Natural killer cell (primary cell): ENCODE measurements at places on chromosomes 16 and 17.

- DNase-seq = no peak
These were observed 124.9 kb downstream of the CYLD start for GRCh38 chr16:50866806-50867205.

- no peak for DNase-seq
These were observed 45.1 kb upstream of the ZC3H18 start for GRCh38 chr16:88524973-88525662.

GRCh38 chr16:75116081-75116910, at the start of gene LDHD:
LDHD (minus strand) TSS chr16:75116780; CDS start chr16:75116720, 60 bp downstream.
- DNase-seq = peak; percentile 22

GRCh38 chr17:74520016-74520434, 11.2 kb downstream of the CD300LB start:
- DNase-seq = no peak

DNA sequence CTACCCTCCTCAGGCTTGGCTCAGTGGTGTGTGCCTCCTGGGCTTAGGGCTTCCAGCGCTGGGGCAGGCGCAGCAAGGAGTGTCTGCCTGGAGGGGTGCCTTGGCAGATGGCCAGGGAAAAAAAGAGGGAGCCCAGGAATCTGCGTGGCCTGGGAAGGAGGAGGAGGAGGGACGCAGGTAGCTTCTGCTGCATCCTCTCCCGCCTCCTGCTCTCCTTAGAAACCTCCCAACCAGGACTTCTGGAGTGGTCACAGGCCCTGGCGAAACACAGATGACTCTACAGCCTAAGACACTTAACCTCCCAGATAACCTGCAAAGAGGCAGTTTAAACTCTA, 7.3 kb upstream of the BCAR1 start:
- no peak for DNase-seq

- DNase-seq = no peak
These were observed 157.0 kb downstream of the CCDC182 start for GRCh38 chr17:57588086-57588485.

GRCh38 chr16:15575293-15576049, 67.5 kb downstream of the MARF1 start:
- DNase-seq = no peak

DNA sequence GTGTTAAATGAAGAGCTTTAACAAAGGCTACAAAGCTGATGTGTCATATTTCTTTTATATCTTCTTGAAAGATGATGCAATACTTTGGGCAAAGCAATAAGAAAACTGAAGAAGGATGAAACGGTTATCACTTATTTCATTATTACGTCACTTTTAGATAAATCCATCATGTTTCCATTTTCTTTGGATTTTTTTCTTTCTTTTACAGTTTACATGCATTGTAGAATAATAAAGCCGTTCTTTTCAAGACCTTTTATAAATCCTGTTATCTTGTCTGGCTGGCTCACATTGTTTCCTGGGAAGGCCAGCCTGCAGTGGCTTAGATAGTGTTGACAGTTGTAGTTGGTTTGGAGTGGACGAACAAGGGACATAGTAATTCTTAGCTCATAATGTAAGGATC, 28.9 kb downstream of the TANC2 start:
- DNase-seq = no peak

GRCh38 chr17:45224671-45225050, 3.0 kb downstream of the FMNL1 start:
- DNase-seq = peak; percentile 65

GRCh38 chr17:29091606-29092289, 48.8 kb downstream of the PIPOX start:
- no peak for DNase-seq

GRCh38 chr17:78133971-78134898, 3.7 kb downstream of the TMC8 start:
- peak; percentile 70 for DNase-seq

GRCh38 chr16:946048-946395, 24.8 kb downstream of the LMF1 start:
- DNase-seq = no peak

DNA sequence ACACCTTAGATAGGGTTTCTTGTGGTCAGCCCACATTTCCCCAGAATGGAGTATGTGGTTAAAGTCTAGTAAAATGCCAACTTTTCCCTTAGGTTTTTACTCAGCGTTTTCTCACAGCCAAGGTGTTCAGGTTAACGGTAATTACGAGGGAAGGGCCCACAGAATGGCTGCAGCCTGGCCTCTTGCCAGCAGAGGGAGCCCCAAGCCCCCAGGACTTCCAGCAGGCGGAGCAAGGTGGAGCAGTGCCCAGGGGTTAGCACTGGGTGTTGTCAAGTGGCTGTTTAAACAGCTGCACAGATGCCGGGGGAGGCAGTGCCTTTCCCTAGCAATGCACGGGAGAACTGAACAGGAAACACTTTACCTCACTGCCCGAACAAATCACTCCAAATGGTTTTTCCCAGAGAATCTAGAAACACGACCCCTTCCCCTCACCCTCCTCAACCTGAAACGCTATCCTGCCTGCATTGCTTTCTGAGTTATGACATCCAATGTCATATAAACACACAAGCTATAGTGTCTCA, 6.6 kb downstream of the PHB1 start:
- DNase-seq = peak; percentile 90

DNA sequence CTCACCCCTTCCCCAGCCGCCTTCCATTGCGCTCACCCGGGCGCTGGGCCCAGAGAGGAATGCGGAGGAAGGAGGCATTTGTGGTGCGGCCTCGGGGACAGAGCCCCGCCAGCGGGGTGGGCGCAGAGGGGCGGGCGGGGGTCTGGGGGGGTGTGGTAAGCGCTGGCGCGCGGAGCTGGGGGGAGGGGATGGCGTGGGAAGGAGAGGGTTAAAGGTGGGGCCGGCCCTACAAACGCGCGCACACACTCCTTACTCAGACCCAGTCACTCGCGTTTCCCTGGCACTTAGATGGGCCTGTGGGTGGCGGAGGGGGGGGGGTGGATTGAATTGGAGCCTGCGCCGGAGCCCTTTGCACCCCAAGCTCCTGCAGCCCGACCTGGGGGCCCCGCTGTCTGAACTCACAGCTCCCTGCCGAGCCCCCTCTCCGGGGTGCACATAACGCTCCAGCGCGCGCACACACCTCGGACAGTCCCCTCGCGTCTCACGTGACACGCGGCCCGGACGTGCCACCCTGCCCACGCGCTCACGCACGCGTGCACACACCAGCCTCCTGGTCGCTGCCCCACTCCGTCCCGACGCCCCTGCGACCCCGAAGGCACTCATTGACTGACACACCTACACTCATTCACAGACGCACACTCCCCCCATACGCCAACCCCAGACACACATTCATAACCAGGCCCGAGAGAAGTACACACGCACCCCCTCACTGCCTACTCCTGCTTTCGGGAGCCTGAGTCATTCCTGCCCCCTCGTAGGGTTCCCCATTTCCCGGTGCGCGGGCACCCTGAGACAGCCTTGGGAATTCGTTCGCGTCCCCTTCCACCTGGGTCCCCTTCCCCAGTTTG, 844 bp downstream of the TBKBP1 start:
- DNase-seq = no peak

GRCh38 chr16:88798772-88799455, 4.7 kb upstream of the CDT1 start:
- no peak for DNase-seq

DNA sequence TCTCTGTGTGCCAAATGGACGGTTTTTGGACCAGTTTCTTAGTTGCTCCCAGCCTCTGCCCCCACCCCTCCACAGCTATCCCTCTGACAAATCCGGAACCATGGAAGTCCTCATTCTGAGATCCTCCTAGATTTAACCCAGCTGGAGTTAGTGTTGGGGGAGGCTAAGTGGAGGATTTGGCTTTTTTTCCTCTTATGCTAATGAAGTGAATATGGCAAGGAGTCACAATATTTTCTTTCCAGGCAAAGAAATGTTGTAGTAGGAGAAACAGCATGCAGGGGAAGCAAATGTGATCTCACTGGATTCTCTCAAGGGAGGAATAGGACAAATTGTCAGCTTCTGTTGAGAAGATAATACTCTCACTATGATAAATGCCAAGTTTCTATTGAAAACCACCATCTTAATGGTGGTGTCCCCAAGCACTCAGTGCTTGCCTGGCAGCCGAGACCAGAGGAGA, 159.5 kb downstream of the MSI2 start:
- DNase-seq = no peak

DNA sequence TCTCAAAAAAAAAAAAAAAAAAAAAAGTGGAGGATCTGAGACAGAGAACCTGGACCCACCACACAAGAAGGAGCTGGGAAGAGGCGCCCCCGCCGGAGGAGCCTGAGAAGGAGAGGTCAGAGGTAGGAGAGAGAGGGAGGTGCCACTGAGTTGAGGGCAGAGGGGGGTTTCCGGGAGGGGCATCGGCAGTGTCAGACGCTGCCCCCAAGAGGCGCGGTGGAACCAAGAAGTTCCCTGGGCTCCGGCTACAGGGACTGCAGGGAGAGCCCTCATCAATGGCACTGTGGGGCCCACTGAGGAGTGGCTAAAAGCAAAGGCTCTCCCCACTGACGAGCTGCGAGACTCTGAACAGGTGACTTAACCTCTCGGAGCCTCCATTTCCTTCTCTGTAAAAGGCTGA, 4.2 kb downstream of the CCDC42 start:
- DNase-seq = peak; percentile 40

GRCh38 chr16:8874388-8874787, 5.6 kb upstream of the CARHSP1 start:
- DNase-seq = no peak

DNA sequence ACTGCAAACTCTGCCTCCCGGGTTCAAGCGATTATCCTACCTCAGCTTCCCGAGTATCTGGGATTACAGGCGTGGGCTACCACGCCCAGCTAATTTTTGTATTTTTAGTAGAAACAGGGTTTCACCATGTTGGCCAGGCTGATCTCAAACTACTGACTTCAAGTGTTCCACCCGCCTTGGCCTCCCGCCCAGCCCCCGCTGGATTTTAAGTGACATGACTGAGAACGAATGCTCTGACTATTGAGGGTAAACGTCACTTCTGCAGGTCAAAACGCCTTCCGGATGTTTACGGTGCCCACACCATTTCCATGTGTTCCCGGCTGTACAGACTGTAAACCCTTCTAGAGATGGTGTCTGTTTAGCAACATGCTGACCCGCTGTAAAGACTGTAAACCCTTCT, 22.8 kb downstream of the PITPNA start:
- DNase-seq = no peak

DNA sequence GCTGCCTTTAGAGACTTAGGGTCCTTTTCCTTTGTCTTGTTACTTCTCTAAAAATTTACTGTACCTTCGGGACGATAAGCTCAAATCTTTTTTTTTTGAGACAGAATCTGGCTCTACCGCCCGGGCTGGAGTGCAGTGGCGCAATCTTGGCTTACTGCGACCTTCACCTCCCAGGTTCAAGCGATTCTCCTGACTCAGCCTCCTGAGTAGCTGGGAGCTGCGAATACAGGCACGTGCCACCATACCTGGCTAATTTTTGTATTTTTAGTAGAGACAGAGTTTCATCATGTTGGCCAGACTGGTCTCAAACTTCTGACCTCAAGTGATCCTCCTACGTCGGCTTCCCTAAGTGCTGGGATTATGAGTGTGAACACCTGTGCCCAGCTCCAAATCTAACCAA, 7.4 kb downstream of the RAD51C start:
- DNase-seq = no peak

- DNase-seq = no peak
These were observed 9.9 kb downstream of the RABEP2 start for GRCh38 chr16:28915181-28915580.

- DNase-seq = no peak
These were observed 334.1 kb downstream of the KCNJ2 start for GRCh38 chr17:70503449-70503848.

DNA sequence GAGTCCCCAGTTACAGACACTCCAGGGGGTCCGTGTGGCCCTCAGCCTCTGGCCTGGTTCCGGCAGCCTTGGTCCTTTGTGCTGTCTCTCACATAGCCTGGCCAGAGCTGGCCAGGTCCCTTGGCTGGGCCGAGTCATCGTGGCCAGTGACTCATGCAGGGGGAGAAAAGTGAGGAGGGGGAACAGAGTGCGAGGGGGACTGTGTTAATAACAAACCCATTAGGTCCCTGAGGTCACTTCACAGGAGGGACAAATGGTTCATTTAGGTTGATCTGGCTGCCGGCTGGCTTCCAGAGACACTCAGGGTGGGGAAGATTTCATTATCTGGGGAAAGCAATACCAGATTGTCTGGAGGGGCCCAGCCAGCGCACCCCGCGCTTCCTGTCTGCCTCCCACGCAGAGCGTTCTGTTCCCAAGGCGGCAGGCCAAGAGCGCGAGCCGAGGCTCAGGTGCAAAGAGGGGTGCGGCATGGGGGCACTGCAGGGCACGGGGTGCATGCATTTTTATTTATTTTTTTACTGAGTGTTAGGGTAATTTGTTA, 223.1 kb downstream of the SEC14L1 start:
- DNase-seq = no peak

- DNase-seq = no peak
These were observed 34.8 kb downstream of the WDR45B start for GRCh38 chr17:82613283-82614094.

GRCh38 chr17:980406-981291, 1.1 kb upstream of the NXN start:
- DNase-seq = peak; percentile 92

DNA sequence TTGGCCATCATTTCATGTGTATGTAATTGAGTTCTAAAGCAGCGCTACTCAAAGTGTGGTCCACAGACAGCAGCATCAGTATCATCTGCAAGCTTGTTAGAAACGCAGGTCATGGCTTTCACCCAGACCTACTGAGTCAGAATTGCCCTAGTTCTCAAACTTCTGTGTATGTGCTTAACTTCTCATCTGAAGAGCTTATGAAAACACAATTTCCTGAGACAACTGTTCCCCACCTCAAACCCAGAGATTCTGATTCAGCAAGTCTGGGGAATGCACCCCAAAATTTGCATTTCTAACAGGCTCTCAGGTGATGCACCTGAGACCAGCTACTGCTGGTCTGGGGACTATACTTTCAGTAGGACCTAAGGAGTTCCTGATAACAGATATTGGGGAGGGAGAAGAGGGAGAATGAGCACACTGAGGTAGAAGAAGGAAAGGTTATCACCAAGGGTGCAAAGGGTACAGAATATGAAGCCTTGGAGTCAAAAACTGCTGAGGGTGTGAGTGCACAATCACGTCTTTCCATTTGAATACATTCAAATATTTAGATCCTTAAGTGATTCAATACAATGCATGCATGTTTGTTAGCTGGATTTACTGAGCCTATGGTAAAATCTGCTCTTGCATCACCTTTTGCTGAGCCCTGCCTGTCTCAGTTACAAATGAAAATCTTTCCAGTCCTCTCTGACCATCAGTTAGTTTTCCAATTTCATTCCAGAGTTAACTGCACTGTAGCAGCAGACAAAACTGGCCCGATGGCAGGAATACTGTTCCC, 29.2 kb upstream of the SKAP1 start:
- DNase-seq = no peak

DNA sequence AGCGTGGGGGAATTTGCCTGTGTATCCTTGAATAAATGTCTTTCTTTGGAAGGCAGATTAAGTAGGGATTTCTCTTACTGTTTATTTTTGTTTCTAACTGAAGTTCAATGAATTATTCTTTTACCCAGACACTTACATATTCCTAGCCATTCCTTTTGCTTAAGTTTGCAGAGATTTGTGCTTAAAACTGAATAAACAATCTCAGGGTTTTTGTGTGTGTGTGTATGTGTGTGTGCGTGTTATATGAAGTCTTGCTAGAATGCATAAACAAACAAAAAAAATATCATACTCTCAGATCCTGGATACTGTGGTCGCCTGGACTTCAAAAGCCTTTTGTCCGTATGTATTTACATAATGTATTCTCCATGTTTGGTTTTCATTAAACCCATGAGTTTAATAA, 672.8 kb downstream of the MAF start:
- DNase-seq = no peak

GRCh38 chr16:73011926-73012325, 36.0 kb downstream of the ZFHX3 start:
- DNase-seq = no peak
